ENCODE measurements at places on chromosomes 13 and 19. TPM values are rescaled to one million over a fixed set of nuclear protein-coding genes. Genes with fewer than 3 reads are reported as not detected.
A peak's percentile ranks its signal among the peaks of the same experiment; 100 is the strongest.

DNA sequence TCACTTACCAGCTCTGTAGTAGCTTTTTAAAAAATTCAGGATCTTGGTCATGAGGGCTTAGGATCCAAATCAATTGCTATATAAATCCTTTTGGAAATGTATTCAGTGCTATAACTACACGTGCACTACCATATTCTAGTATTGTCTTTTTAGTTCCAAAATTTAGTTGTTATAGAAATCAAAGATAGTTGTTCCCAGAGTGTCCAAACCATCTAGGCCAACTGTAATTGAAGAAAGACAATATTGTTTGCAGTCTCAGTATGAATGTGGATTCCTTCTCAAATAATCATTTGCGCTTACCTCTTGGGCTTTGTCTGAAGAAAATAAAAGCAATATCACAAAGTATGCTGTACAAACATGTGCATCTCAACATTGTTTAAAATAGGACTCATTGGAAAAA is 184.1 kb upstream of the EDNRB start:
- H3K27ac ChIP-seq: no peak overlapping the region
- no peaks in the 10 kb centered on the region for H3K27me3 ChIP-seq
- H3K4me1 ChIP-seq: no peaks in the 10 kb centered on the region
- H3K36me3 ChIP-seq: no peaks in the 10 kb centered on the region
- no peak for DNase-seq
- H3K4me3 ChIP-seq: no peak overlapping the region

GRCh38 chr13:110993788-110994187 is 78.9 kb upstream of the ANKRD10 start:
- DNase-seq: no peak
- peaks cover 21% of the 10 kb centered on the region for H3K4me1 ChIP-seq
- no peak overlapping the region for H3K4me3 ChIP-seq
- H3K27ac ChIP-seq: no peak overlapping the region

GRCh38 chr13:30851697-30852096 is 54.4 kb upstream of the MEDAG start:
- H3K4me3 ChIP-seq: no peak overlapping the region
- no peaks in the 10 kb centered on the region for H3K27me3 ChIP-seq
- no peaks in the 10 kb centered on the region for H3K36me3 ChIP-seq
- H3K27ac ChIP-seq: no peak overlapping the region
- peaks cover 7% of the 10 kb centered on the region for H3K4me1 ChIP-seq

GRCh38 chr19:3691726-3692125 is 8.5 kb downstream of the PIP5K1C start:
- no peak overlapping the region for H3K27ac ChIP-seq
- H3K36me3 ChIP-seq: peaks cover 13% of the 10 kb centered on the region
- peaks cover 38% of the 10 kb centered on the region for H3K4me1 ChIP-seq
- H3K27me3 ChIP-seq: no peaks in the 10 kb centered on the region

DNA sequence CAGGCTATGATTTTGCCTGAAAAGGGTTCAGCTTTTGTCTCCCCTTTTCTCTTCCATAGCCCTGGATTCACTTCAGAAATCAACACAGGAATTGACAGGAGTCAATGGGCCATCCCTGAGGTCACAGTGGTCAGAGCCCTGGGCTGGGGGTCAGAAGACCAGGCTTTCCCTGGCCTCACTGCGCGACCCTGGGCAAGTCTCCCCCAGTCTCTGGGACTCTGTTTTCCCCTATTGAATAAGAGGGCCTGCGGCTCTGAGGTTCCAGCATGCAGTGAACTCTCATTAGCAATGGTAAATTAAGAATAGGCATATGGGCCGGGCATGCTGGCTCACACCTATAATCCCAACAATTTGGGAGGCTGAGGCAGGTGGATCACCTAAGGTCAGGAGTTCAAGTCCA is 30.7 kb upstream of the VSTM2B start:
- no peak overlapping the region for H3K27ac ChIP-seq
- no peaks in the 10 kb centered on the region for H3K36me3 ChIP-seq
- peaks cover 4% of the 10 kb centered on the region for H3K27me3 ChIP-seq
- no peak for DNase-seq

DNA sequence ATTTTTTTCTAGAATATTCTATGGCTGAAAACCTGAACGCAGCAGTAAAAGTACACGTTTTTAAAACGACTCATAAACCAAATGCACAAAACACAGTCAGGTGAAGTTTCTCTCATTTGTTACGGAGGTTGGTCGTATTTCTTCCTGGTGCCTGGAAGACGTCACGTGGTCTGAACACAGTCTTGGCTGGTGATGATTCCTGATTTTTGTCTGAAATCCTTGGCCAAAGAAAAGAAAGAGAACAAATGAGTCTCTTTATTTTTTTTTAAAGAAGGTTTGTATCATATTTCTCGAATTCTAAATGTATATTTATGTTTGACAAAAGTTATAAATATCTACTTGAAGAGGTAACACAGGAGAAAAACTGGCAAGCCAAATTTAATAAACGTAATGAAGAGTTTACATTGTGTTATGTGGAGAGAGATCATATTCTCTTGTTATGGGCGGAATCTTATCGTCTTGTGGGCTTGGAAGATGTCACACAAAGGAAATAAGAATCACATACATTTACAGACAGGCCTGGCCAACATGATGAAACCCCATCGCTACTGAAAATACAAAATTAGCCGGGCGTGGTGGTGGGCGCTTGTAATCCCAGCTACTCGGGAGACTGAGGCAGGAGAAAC is 10.0 kb upstream of the PNMA8A start:
- H3K27me3 ChIP-seq: peaks cover 42% of the 10 kb centered on the region
- no peaks in the 10 kb centered on the region for H3K36me3 ChIP-seq
- H3K4me1 ChIP-seq: no peaks in the 10 kb centered on the region
- no peak for DNase-seq
- H3K4me3 ChIP-seq: no peak overlapping the region
- no peak overlapping the region for H3K27ac ChIP-seq

- no peaks in the 10 kb centered on the region for H3K36me3 ChIP-seq
- DNase-seq: no peak
- no peaks in the 10 kb centered on the region for H3K4me1 ChIP-seq
Observed at GRCh38 chr13:30892966-30893365, 13.1 kb upstream of the MEDAG start.

DNA sequence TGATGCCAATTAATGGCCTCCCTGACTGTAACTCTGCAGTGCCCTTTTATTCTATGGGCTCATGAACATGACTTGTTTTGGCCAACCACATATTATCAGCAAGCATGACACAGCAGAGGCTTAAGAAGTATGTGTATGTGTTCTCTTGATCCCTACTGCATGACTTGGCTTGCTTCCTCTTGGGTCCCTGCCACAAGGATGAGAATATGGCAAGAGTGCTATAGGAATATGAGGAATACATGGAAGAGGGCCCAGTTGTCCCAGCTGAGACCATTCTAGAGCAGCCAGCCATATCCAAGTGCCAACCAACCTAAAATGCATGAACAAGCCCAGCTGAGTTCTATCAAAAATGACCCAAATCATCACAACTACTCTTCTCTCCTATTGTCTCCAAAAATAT is 576.7 kb upstream of the PCDH9 start:
- H3K4me3 ChIP-seq: no peak overlapping the region
- H3K4me1 ChIP-seq: no peaks in the 10 kb centered on the region
- DNase-seq: no peak
- H3K27me3 ChIP-seq: no peaks in the 10 kb centered on the region
- no peaks in the 10 kb centered on the region for H3K36me3 ChIP-seq

- no peaks in the 10 kb centered on the region for H3K27me3 ChIP-seq
- H3K27ac ChIP-seq: no peak overlapping the region
- H3K4me1 ChIP-seq: no peaks in the 10 kb centered on the region
- H3K36me3 ChIP-seq: no peaks in the 10 kb centered on the region
Observed at GRCh38 chr13:22903301-22903700, 277.5 kb upstream of the SGCG start.

GRCh38 chr19:29967623-29968022 is 25.6 kb downstream of the URI1 start:
- H3K36me3 ChIP-seq: peaks cover 3% of the 10 kb centered on the region
- no peaks in the 10 kb centered on the region for H3K27me3 ChIP-seq
- DNase-seq: no peak
- no peak overlapping the region for H3K4me3 ChIP-seq

DNA sequence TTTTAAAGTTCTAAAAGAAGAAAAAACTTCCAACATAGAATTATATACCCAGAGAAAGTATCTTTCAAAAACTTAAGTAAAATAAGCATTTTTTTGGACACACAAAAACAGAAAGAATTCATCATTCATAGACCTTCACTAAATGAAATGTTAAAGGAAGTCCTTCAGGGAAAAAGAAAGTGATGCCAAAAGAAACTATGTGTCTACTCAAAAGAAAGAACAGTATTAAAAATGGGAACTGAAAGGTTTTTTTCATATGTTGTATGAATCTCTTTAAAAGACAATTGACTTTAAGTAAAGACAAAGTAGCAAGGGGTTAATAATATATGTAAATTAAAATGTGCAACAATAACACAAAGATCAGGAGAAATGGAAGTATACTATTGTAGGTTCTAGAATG is 96.5 kb downstream of the DHRS12 start:
- no peak overlapping the region for H3K27ac ChIP-seq
- peaks cover 18% of the 10 kb centered on the region for H3K36me3 ChIP-seq
- H3K4me3 ChIP-seq: no peak overlapping the region
- DNase-seq: no peak
- no peaks in the 10 kb centered on the region for H3K27me3 ChIP-seq

DNA sequence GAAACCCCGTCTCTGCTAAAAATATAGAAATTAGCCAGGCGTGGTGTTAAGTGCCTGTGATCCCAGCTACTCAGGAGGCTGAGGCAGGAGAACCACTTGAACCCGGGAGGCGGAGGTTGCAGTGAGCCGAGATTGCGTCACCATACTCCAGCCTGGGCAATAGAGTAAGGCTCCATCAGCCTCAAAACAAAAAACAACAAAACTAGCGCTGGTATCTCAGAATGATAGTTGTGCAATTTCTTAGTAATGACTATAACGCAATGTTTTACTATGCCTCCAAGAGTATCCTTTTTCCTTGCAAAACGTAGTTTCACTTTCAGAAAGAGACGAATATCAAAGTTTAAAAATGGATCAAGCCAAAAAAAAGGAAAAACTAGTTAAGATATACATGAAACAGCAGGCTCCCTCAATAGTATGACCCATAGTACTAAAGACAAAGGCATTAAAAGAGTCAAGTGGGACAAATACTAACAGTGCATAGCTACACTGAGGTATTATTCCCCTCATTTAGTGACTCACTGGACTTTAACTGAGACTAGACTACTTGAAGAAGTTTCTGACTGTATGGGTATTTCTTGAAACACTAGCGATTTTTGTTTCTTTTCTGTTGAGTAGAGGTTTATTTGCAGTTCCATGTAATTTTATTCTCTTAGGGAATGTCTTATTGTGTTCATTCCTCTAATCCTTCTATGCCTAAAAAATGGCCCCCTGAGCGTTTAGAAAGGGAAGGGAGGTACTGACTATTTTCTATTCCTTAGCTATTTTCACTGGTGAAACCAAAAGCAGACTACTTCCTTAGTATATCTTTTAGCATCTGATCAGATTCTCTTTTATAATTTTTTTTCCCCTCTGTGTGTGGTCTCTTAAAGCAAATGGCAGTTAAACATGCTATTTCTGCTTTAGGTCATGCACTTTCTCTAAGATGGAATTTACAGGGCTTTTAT is 10.4 kb upstream of the ITM2B start:
- no peaks in the 10 kb centered on the region for H3K27me3 ChIP-seq
- H3K36me3 ChIP-seq: no peaks in the 10 kb centered on the region
- H3K27ac ChIP-seq: peak overlapping the region; percentile 10

DNA sequence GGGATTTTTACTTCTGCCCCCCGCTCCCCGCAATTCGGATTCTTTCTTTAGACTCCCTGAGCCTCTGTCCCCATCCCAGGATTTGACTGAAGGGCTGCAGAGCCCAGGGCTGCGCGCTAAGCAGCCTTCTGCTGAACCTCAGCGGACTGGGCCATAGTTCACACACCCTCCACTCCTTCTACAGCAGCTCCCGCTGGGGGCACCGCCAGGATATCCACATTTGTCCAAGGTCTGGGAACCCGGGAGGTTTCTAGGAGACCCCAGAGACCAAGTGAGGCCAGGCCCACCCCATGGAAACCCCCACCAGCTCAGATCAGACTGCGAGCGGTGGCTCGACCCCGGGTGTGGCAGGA is 463.3 kb downstream of the ITGBL1 start:
- H3K4me1 ChIP-seq: no peaks in the 10 kb centered on the region
- peaks cover 23% of the 10 kb centered on the region for H3K27me3 ChIP-seq
- no peaks in the 10 kb centered on the region for H3K36me3 ChIP-seq

DNA sequence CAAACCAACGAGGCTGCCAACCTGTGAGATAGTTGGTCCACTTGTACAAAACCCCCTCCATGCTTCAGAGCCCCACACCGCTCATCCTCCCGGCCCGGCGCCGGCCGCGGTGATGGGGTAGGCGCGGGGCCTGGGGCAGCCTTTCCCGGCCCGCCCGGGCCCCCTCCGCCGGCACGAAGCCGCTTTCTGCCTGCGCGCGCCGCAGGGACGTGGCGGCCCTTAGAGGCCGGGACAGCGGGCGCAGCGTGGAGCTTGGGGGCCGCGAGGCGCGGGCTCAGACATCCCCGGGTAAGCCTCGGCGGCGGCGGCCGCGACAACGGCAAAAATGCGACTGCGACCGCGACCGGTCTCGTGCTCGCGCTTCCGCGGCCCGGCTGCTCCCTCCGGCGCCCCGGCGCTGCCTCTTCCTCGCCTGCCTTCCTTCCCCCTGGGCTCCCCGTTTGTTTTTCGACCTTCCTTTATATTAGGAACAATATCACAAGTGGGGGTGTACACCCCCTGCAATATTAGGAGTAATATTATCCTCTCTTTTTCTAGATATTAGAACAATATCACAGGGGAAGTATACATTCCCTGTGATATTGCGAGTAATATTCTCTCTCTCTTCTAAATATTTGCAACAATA is 53.9 kb upstream of the CEACAM21 start:
- H3K4me3 ChIP-seq: peak overlapping the region; percentile 85
- peak; percentile 59 for DNase-seq
- no peaks in the 10 kb centered on the region for H3K27me3 ChIP-seq
- peaks cover 43% of the 10 kb centered on the region for H3K4me1 ChIP-seq
- no peaks in the 10 kb centered on the region for H3K36me3 ChIP-seq

- H3K4me1 ChIP-seq: no peaks in the 10 kb centered on the region
- H3K27ac ChIP-seq: no peak overlapping the region
- H3K27me3 ChIP-seq: no peaks in the 10 kb centered on the region
- no peaks in the 10 kb centered on the region for H3K36me3 ChIP-seq
- H3K4me3 ChIP-seq: no peak overlapping the region
Observed at GRCh38 chr13:35501661-35502235, 25.3 kb upstream of the MAB21L1 start.

DNA sequence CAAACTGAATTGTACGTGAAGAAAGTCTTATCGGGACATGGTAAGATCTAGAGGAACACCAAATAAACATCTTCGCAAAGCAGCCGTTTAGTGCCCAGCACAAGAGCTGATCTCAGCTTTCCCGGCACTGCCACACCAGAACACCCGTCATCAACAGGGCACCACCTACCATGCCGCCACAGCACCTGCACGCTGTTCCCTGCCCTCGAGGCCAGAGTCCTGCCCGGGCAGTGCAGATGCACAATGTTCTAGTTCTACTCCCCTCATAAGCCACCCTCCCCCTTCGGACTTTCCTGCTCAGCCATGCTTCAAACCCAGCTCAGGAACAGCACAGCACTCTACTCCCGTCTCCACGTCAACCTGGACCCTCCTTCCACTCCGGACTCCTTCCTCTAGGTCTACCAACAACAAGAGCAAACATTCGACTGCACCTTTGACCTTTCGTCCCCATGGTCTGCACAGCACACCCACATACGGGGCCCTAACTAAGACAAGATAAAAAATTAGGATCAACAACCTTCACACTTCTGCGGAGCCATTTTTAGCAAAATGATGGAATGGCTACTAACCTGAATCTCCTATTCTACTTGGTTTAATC is 25.1 kb downstream of the TUBGCP3 start:
- no peak overlapping the region for H3K4me3 ChIP-seq
- H3K36me3 ChIP-seq: peaks cover 81% of the 10 kb centered on the region
- peaks cover 18% of the 10 kb centered on the region for H3K4me1 ChIP-seq
- DNase-seq: no peak

Gene REEP6
- 1.5 TPM for total RNA-seq

Gene WIZ
- 32.6 TPM for total RNA-seq

Gene DAND5
- total RNA-seq: not detected

Gene GRWD1
- 71.4 TPM for total RNA-seq
